ENCODE measurements at places on chromosomes 13 and 19.
A peak's percentile ranks its signal among the peaks of the same experiment; 100 is the strongest.

DNA sequence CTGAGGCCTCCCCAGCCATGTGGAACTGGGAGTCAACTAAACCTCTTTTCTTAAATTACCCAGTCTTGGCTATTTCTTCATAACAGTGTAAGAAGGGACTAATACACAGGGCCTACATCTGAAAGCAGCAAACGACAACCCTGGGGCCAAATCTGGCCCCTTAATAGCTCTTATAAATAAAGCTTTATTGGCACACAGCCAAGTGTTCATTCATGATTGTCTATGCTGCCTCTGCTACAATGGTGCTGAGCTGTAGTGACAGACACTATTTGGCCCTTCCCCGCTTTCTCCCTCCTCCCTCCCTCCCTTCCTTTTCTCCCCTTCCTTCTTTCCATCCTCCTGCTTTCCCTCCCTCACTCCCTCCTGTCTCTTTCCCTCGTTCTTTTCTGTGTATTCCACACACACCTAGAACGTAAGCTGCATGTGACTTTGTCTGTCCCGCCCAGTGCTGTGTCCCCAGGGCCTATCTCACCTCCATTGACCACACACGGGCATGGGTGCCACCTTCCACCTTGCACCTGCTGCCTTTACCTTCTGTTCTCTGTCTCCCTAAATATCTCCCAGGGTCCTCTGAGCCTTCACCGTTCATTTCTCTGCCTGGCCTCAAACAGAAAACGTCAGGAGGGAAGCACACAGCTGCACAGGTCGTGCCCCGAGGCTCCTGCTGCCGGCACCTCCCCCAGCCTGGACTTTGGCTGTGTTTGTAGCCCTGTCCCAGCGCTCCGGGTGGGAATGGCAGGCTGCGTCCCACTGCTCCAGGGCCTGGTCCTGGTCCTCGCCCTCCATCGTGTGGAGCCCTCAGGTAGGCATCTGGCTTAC is at the start of gene PROZ:
TSS of gene PROZ (plus strand) at position 720 of the 819 bp plus-strand sequence. CDS start at position 733, 13 bp downstream.
- no peak for DNase-seq

DNA sequence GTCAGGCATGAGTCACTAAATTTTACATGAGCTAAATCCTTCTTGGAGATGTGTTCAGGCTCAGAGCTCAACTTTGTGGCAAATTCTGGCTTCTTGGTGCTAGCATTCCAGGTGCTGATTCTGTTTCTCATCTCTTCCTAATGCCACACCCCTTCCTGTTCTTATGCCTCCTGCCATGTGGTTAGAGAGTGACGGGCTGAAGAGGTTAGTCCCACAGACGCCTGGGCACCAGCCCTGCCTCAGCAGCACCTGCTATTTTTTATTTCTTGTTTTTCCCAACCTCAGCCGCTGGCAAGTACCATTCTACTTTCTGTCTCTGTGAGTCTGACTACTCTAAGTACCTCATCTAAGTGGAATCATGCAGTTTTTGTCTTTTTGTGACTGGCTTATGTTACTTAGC is 329.5 kb downstream of the KCNRG start:
- no peak for DNase-seq

DNA sequence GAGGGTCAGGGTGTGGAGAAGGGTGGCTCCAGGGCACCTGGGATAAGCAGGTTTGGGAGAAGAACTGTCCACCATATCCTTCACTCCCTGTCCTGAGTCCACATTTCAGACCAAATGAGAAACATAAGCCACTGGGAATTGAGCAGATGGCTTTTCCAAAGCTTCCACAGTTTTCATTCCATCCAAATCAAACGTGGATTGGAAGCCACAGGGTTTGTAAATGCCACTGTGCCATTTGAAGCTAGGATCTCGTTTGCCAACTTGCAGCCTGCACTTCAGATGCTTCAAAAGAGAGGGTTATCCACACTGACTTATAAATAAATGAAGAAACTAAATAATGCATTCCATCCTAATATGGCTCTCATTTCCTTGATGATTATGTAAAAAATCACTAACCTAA is 81.5 kb downstream of the UQCRFS1 start:
- DNase-seq: no peak

DNA sequence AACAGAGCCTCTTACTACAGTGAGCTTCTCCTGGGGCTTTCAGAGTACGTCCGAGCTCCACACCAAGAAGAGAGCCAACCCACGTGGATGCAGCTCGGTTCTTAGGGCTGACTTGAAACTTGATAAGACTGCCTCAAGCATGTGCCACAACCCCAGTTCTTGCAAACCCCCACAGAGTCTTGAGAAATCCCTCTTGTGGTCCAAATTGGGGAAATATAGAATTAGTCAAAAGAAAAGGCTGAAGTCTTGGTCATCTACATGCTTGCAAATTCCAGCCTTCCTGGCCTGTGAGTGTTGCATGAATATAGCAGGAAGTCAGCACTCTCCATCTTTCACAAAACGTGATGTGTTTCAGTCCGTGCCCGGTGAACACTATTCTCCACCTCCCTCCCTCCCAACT is 95.2 kb downstream of the GGACT start:
- no peak for DNase-seq

DNA sequence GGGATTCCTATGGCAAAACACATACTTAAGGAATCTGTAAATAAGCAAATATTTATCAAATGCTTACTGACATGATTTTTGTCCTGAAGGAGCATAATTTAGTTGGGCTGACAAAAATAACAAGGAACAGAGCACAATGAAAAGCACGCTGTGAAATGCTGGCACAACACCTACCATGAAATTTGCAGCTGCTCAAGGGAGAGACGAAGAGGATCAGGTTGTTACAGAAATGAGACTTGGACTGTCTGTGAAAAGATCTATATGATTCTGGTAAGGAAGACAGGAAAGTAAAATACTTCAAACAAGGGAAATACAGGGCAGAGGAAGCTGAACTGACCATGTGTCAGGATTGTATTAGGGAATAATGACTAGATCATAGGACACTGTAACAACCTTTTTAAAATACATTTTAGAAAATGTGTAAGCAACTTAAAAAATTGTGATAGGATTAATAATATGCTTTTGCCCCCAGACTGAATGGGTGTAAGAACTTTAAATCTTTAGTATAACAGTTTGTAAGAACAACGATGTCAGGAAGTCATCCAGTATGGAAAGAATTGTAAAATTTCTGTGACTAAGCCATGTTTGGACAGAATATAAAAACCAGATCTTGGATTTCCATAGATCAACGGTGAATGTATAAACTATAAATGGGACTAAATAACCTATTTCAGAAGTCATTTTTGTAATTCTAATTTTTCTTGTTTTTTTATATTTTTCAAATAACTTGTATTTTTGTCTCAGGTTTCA is 1556.0 kb downstream of the EFNB2 start:
- no peak for DNase-seq

GRCh38 chr13:27053210-27053884 is 118.3 kb downstream of the USP12 start:
- peak; percentile 21 for DNase-seq

- DNase-seq: no peak
Observed at GRCh38 chr19:40415768-40416167, 2.6 kb upstream of the PRX start.

GRCh38 chr13:48489666-48490065 is 43.2 kb downstream of the RCBTB2 start:
- DNase-seq: no peak

DNA sequence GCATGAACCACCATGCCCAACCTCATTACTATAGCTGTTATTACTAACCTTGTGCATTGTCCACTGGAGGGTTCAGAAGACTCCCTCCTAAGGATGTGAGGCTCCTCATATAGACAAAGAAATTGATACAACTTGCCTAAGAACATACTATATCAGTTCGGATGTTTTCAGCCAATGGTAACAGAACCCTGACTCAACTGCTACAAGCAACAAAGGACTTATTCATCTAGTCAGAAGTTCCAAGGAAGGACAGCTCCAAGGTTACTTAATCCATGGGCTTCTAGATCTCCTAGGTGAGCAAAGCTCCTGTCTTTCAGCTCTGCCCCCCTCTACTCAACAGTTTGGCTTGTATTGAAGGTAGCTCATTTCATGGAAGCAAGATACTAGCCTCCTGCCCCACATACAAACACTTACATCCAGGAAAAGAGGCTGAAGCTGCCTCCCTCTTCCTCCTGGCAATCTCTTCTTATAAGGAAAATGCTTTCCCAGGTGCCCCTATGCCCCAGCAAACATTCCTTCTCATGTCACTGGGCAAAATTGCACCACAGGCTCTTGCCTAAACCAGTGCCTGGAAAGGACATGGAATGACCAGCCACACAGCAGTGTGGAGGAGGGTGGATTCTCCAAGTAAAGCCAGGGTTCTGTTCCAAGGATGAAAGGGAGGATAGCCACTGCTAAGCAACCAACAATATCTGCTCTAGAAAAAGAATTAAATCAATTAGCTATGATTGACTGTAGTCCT is 497.8 kb downstream of the FOXO1 start:
- no peak for DNase-seq

DNA sequence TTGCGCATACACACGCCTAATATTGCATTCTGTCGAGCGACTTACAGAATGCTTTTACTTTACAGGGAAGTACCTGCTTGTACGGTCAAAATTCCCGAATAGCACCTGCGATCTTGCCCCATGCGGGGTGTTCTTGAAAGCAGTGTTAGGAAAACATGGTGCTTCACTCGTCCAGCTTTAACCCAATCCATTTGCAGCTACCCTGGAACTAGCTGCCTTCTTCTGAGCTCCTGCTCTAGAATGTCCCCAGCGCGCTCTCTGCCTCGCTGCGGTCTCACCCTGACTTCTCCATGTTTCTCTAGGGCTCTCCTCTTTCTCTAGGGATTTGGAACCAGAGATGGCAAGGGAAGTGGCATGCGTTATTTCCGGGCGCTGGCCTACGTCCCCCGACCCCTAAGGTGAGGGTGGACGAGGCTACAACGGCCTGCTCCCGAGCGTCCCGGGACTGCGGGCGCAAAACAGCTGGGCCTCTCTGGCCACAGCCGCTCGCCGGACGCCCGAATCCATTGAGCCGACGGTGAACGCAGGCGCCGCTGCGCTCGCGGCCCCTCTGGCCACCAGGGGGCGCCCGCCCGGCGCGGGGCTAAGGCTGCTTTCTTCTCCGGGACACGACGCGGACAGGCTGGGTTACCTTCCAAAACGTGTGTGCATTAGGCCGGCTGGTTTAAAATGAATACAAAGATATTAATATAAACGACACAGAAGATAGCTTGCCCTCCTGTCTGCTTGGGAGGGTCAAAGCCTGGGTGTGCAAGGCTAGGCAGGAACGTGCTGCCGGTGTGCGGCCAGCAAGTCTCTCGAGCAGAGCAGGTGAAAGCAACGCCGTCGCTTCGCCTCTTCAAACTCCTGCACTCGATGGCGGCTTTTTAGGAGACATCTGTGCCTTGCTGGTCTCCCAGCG is 1.8 kb upstream of the SPRY2 start:
- peak; percentile 69 for DNase-seq

- DNase-seq: no peak
Observed at GRCh38 chr13:51158880-51159518, 47.9 kb upstream of the C13orf42 start.

DNA sequence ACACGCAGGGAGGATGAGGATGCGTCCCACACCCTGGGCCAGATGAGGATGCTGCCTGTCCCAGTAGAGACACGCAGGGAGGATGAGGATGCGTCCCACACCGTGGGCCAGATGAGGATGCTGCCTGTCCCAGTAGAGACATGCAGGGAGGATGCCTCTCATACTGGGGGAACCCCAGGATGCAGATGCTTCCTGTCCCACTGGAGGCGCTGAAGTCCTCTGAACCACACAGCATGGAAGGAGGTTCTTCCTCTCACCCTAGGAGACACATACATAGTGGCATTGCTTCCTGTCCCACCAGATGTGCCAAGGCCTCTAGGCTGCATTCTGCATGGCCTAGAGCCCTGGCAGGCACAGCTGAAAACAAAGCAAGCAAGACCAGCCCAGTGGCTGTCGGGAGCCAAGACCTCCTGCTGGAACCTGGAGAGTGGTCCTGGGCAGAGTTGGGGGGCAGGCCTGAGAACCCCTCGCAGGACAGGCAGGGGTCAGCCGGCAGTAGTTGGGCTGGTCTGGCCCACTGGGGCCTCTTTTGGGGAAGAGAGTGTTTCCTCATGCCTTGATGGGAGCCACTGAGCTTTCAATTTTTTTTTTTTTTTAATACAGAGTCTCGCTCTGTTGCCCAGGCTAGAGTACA is 4.3 kb downstream of the HPN start:
- peak; percentile 6 for DNase-seq

GRCh38 chr13:51632591-51633362 is 48.5 kb downstream of the WDFY2 start:
- DNase-seq: no peak

GRCh38 chr13:98482476-98483444 is 94.1 kb downstream of the STK24 start:
- no peak for DNase-seq

DNA sequence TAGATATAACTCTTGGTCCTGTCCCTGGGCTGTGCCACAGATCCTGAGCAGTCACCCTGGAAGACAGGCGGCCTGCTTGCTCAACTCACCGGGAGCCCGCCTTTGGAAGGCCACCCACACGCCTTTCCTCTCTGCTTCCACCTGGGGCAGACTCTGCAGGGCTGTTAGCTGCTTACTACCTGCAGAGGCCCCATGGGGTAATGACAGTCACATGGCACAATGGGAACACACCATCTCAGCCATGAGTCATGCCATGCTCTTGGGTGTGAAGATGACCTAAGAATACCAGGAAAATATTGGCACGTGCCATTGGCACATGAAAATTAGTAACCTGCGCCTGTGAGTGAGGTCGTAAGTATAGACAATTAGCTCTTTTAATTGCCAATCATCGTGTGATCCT is 108.6 kb downstream of the COL4A2 start:
- DNase-seq: peak; percentile 62

- DNase-seq: no peak
Observed at GRCh38 chr13:20193162-20193906, 596 bp upstream of the GJB2 start.

GRCh38 chr13:109331011-109331433 is 455.4 kb downstream of the IRS2 start:
- DNase-seq: no peak

DNA sequence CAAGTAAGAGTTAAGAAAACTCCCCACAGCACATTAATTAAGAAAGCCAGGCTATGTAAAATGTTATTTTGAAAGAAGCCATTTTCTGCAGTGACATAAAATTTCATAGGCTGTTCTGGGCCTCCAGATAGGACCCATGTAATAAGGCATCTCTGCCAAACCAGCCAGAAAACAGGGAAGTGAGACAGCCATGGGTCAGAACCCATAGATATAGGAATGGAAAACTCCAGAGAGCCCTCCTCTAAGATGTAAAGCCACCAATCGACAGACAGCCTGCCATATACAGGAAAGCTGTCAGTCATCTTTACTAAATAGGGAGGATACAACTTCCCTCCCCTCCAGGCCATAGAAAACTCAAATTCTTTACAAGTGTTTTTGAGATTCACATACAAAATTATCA is 493.3 kb downstream of the COG6 start:
- no peak for DNase-seq

- no peak for DNase-seq
Observed at GRCh38 chr13:19607523-19608078, 25.9 kb upstream of the MPHOSPH8 start.
